Activated naive CD4-positive, alpha-beta T cell treated with anti-CD3 and anti-CD28 coated beads for 36 hours (primary cell): ENCODE measurements at places on chromosomes 7 and 10.

DNA sequence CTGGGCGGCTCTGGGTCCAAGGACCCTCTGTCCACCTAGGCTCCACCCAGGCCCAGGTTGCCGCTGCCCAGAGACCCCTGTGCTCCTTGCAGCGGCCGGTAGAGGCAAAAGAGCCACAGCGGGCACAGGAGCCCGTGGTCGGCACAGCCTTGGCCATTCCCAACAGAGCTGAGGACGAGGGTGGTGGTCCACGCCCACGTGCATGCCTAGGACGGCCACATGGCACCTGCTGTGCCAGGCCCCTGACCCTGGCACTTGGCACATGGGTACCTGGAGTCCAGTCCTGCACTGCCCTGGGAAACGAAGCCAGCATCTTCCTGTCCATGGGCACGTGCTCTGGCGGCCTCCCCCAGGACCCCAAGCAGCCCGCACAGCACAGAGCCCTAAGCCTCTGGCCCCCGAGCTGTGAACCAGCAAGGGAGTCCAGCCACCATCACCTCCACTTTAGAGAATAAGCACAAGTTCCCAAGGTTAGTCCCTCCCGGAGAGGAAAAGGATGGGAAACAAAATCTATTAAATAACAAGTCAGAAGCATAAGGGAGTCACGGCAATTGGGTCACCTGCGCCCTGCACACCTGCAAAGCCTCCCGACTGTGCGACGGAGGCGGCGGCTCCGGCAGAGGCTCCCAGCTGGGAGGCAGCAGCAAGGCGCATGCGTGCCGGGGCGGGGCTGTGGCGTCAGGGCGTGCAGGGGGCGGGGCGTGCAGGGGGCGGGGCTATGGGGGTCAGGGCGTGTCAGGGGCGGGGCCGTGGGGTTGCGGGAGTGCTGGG lies 59.1 kb downstream of the STK32C start:
- H3K36me3 ChIP-seq: no peaks in the 10 kb centered on the region
- H3K27me3 ChIP-seq: no peaks in the 10 kb centered on the region
- no peaks in the 10 kb centered on the region for H3K4me1 ChIP-seq
- H3K27ac ChIP-seq: no peak overlapping the region

- H3K36me3 ChIP-seq: no peaks in the 10 kb centered on the region
- peaks cover 10% of the 10 kb centered on the region for H3K4me1 ChIP-seq
- H3K27me3 ChIP-seq: peaks cover 5% of the 10 kb centered on the region
- peak overlapping the region; percentile 78 for H3K27ac ChIP-seq
Observed at GRCh38 chr10:27252267-27253000, 11.8 kb upstream of the ACBD5 start.

DNA sequence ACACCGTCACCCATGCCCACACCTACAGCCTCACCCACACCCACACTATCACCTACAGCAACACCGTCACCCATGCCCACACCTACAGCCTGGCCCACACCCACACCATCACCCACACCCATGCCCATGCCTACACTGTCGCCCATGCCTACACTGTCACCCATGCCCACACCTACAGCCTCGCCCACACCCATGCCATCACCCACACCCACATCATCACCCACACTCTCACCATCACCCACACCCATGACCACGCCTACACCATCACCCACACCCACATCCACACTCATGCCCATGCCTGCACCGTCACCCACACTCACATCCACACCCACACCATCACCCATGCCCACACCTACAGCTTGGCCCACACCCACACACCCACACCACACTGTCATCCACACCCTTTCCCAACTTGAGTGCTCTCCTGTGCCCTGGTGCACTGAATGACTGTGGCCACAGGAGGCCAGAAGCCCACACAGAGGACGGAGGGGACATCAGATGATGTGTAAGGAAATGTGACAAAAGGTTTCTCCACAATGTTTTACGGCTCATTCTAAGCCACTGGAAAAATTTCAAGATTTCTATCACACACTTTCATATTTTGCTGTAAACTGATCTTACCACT lies 153.3 kb downstream of the WDR37 start:
- no peaks in the 10 kb centered on the region for H3K27me3 ChIP-seq
- H3K4me3 ChIP-seq: no peak overlapping the region
- DNase-seq: no peak
- H3K4me1 ChIP-seq: no peaks in the 10 kb centered on the region
- H3K27ac ChIP-seq: no peak overlapping the region

GRCh38 chr10:96338279-96338925 lies 20.4 kb downstream of the OPALIN start:
- DNase-seq: no peak
- peaks cover 3% of the 10 kb centered on the region for H3K27me3 ChIP-seq
- no peak overlapping the region for H3K27ac ChIP-seq
- peaks cover 15% of the 10 kb centered on the region for H3K4me1 ChIP-seq
- H3K36me3 ChIP-seq: no peaks in the 10 kb centered on the region

DNA sequence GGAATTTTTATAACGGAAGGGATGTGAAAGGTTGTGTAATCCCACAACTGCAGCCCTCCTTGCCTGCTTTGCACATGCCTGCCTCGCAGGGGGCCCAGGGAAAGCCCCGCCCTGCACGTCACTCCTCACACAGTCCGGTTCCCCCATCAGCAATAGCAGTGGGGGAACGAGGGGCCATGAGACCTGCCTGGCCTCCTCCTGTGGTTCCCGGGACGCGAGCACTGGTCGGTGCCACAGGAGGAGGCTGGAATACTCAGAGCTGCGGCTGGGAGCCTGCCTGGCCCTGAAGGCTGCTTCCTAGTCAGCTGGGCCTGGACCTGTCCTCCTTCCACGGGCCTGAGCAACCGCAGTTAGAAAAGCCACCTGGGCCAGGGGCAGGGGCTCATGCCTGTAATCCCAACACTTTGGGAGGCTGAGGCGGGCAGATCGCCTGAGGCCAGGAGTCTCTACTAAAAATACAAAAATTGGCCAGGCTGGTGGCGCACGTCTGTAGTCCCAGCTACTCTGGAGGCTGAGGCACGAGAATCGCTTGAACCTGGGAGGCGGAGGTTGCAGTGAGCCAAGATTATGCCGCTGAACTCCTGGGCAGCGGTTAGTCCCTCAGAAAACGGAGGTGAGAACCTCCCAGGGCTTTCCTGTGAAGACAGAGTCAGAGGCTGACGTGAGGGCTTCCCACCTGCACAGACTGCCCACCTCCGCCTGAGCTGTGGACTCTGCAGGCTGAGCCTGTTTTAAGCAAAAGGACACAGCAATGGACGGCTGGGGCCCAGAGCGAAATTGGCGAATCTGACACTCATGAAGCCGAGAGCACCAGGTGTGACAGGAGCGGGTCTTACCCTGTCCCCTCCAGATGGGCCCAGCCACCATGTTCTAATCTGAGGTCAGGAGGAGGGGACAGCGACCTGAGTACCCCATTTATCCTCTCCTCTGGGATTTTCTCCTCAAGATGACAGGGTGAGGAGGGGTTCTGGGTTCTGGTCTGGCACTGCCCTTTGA lies 52.9 kb downstream of the VIPR2 start:
- peaks cover 11% of the 10 kb centered on the region for H3K4me1 ChIP-seq
- H3K36me3 ChIP-seq: no peaks in the 10 kb centered on the region
- no peak overlapping the region for H3K4me3 ChIP-seq
- H3K27ac ChIP-seq: no peak overlapping the region
- peaks cover 2% of the 10 kb centered on the region for H3K27me3 ChIP-seq

DNA sequence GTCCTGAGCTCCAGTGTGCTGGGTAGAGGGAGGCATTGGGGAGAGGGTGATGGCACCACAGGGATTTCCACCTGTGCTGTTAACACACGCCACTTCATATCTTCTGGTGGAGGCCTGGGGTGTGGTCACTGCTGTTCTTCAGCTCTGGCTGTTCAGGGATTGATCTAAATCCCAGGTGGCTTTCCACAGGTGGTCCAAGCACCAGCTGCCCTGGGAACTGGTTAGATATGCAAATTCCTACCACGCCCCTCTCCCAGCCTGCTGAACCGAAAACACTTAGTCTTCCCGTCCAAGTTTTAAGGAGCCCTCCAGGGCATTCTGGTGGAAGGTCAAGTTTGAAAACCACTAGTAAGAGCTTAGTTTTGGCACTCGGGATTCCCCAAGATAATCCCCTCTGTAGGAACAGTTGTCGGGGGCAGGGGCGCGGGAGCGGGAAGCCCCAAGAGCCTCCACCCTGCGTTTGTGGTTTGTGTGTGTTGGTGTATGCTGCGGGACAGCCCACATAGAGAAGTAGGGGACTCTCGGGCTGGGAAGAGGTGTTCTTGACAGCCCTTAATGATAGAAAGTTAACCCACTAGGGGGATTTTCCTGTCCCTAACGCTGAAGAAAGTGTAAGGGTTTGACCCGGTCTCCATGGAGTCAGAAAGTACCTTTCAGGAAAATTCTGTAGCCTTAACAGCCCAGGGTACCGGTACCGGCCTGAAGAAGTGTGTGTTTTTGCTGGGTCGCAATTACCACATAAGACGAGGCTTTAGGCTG lies 5.1 kb downstream of the DEPP1 start:
- H3K27ac ChIP-seq: no peak overlapping the region
- no peaks in the 10 kb centered on the region for H3K36me3 ChIP-seq
- H3K4me3 ChIP-seq: no peak overlapping the region
- H3K4me1 ChIP-seq: peaks cover 21% of the 10 kb centered on the region
- no peaks in the 10 kb centered on the region for H3K27me3 ChIP-seq

DNA sequence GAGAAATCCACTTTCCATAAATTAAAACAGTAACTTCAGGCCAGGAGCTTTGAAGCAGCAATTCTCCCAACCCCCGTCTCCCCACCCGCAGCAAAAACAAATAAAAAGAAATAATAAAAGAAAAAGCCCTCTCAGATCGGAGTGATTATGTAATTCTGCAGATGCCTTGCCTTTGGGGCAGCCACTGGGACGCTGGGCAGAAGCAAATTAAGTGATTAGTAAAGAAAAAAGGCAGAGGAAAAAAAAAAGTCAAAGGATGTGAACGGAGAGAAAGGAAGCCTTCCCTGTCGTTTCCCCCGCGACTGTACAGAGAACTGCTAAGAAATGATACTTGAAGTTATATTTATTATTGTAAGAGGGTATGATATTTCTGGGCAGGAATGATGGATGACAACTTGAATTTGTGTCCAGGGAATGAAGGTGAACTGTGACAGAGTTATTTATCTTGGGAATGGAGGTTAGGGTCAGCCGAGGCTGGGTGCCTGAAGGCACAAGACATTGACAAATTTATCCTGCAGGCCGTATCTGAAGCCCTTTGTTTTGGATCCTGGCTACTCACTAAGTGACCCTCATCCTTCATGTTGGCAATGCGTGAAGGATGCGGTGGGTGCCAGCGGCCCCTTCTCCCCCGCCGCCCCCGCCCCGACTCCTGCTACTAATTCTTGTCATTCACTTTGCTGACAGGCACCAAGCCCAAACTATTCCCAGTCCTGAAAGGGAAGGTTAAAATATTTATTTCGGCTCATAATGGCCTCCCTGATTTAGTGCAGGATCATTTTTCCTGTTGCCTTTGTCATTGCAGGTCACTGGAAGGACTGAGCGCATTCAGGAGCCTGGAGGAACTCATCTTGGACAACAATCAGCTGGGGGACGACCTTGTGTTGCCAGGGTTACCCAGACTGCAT lies 604.0 kb downstream of the LRMDA start:
- no peak overlapping the region for H3K4me3 ChIP-seq
- H3K27me3 ChIP-seq: peaks cover 2% of the 10 kb centered on the region
- H3K36me3 ChIP-seq: no peaks in the 10 kb centered on the region
- no peaks in the 10 kb centered on the region for H3K4me1 ChIP-seq
- no peak overlapping the region for H3K27ac ChIP-seq
- no peak for DNase-seq

- H3K4me1 ChIP-seq: peaks cover 4% of the 10 kb centered on the region
- H3K27ac ChIP-seq: peak overlapping the region; percentile 95
- H3K27me3 ChIP-seq: peaks cover 7% of the 10 kb centered on the region
- H3K36me3 ChIP-seq: peaks cover 9% of the 10 kb centered on the region
Observed at GRCh38 chr7:157932498-157933218, 595.9 kb downstream of the DNAJB6 start.

GRCh38 chr7:816751-817671 lies 15.3 kb upstream of the SUN1 start:
- peak; percentile 71 for DNase-seq
- H3K27ac ChIP-seq: peak overlapping the region; percentile 81
- H3K36me3 ChIP-seq: peaks cover 12% of the 10 kb centered on the region
- H3K4me3 ChIP-seq: peak overlapping the region; percentile 91

DNA sequence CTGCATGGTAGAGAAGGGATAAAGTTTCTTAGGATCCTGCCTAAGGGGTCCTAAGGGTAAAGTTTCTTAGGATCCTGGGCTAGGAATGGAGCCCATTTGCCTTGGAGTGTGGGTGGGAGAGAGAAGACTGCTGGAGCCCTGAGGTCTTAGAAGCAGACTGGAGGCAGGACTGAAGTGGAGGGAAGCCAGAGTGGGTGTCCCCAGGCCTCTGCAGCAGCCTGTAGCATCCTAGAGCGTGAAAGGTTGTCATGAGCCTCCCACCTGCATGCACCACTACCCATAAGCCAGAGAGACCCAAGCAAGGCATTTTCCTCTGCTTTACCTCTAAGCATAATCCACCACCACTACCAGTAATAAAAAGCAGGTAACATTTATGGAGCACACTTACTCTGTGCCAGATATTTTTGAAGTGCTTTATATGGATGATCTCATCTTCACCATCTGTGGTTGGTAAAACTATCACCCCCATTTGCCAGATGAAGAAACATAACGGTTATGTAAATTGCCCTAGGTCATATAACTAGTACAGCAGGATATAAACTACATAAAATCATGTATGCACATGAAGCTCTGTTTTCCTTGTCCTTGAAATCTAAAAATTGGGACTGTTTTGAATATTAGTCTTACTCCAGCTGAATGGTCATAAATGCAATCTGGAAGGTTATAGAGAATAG lies 103.5 kb upstream of the CCDC6 start:
- no peaks in the 10 kb centered on the region for H3K4me1 ChIP-seq
- H3K27me3 ChIP-seq: peaks cover 3% of the 10 kb centered on the region
- no peak overlapping the region for H3K4me3 ChIP-seq
- DNase-seq: no peak
- H3K27ac ChIP-seq: no peak overlapping the region

DNA sequence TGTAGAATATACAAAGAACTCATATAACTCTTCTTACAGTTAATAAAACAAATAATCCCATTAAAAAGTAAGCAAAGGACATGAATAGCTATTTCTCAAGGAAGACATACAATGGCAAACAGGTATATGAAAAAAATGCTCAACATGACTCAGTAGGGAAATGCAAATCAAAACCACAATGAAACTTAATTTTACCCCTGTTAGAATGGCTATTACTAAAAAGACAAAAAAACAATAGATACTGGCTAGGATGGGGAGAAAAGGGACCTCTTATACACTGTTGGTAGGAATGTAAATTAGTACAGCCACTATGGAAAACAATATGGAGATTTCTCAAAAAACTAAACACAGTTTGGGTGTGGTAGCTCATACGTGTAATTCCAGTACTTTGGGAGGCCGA lies 37.8 kb downstream of the HERPUD2 start:
- peaks cover 54% of the 10 kb centered on the region for H3K4me1 ChIP-seq
- no peak overlapping the region for H3K4me3 ChIP-seq
- no peak for DNase-seq
- no peaks in the 10 kb centered on the region for H3K27me3 ChIP-seq

- DNase-seq: no peak
- no peak overlapping the region for H3K27ac ChIP-seq
- H3K4me3 ChIP-seq: no peak overlapping the region
- H3K36me3 ChIP-seq: no peaks in the 10 kb centered on the region
- no peaks in the 10 kb centered on the region for H3K27me3 ChIP-seq
Observed at GRCh38 chr7:106855540-106856132, 9.4 kb upstream of the PIK3CG start.

- peaks cover 4% of the 10 kb centered on the region for H3K27me3 ChIP-seq
- H3K4me1 ChIP-seq: no peaks in the 10 kb centered on the region
- H3K27ac ChIP-seq: no peak overlapping the region
- DNase-seq: no peak
Observed at GRCh38 chr10:123655751-123656150, 10.4 kb upstream of the GPR26 start.
